Nasal cavity respiratory epithelium epithelial cell of viscerocranial mucosa (primary cell): ENCODE measurements at places on chromosomes 7 and 10. TPM values are rescaled to one million over a fixed set of nuclear protein-coding genes. Genes with fewer than 3 reads are reported as not detected.

Gene SPAM1
- total RNA-seq, result not detected in 2 replicates

Gene LRRN3
- not detected in 2 replicates for total RNA-seq

Gene TMEM270
- total RNA-seq, result not detected in 2 replicates

Gene NANOS1
- 0.68 and 2.1 TPM in 2 replicates for total RNA-seq

Gene RAB18
- 89.8 and 94.0 TPM in 2 replicates for total RNA-seq

Gene CCAR1
- 30.4 and 46.2 TPM in 2 replicates for total RNA-seq

Gene LIPJ
- total RNA-seq, result under 0.01 TPM in 1 of 2 replicates, not detected in the other

Gene PNLIPRP1
- not detected in 2 replicates for total RNA-seq

Gene PNLIP
- total RNA-seq, result not detected in 2 replicates

Gene TIMM23B
- 19.7 and 22.2 TPM in 2 replicates for total RNA-seq

Gene SRRM3
- total RNA-seq, result 0.34 and 2.1 TPM in 2 replicates

Gene GNGT1
- not detected in 2 replicates for total RNA-seq

Gene TEX36
- total RNA-seq, result not detected in 2 replicates

Gene ZNF438
- total RNA-seq, result 1.0 and 2.6 TPM in 2 replicates

Gene TFPI2
- total RNA-seq, result 1.7 and 5.8 TPM in 2 replicates

Gene FOXI2
- total RNA-seq, result not detected in 2 replicates

Gene MMS19
- 34.2 and 50.1 TPM in 2 replicates for total RNA-seq

Gene NUB1
- 32.5 and 48.6 TPM in 2 replicates for total RNA-seq

Gene MGAM2
- total RNA-seq, result 0.21 TPM in 1 of 2 replicates, not detected in the other

Gene CALHM3
- total RNA-seq, result not detected in 2 replicates

Gene NPY
- not detected in 2 replicates for total RNA-seq

Gene CYP26C1
- under 0.01 TPM in 1 of 2 replicates, not detected in the other for total RNA-seq

Gene HOXA4
- total RNA-seq, result not detected in 2 replicates

Gene FMC1
- total RNA-seq, result 3.1 and 9.2 TPM in 2 replicates

Gene HNRNPH3
- total RNA-seq, result 42.7 and 67.3 TPM in 2 replicates

Gene BMS1
- total RNA-seq, result 21.9 and 30.1 TPM in 2 replicates

Gene NKX6-2
- total RNA-seq, result not detected in 2 replicates

Gene AMPH
- not detected in 2 replicates for total RNA-seq

Gene TMEM184A
- 8.5 and 22.2 TPM in 2 replicates for total RNA-seq

Gene PCGF5
- 31.8 and 38.8 TPM in 2 replicates for total RNA-seq
